ENCODE measurements at places on chromosomes 1 and 21.

- no peak for DNase-seq
These were observed 84.0 kb downstream of the MAN1C1 start for GRCh38 chr1:25700626-25701025.

GRCh38 chr1:52877554-52877953 lies 35.0 kb downstream of the ZYG11A start:
- no peak for DNase-seq

GRCh38 chr1:38741341-38741740 lies 118.2 kb downstream of the RRAGC start:
- DNase-seq: no peak

- no peak for DNase-seq
These were observed 226.0 kb upstream of the C1orf87 start for GRCh38 chr1:60299581-60299980.

GRCh38 chr1:248699099-248699498 lies 3.5 kb downstream of the OR14I1 start:
- DNase-seq: no peak

GRCh38 chr1:59705466-59706302 lies 109.1 kb upstream of the HOOK1 start:
- DNase-seq: no peak

GRCh38 chr21:28928578-28929420 lies 63.9 kb downstream of the LTN1 start:
- no peak for DNase-seq

- DNase-seq: no peak
These were observed 14.7 kb upstream of the CFAP126 start for GRCh38 chr1:161382214-161383019.

GRCh38 chr1:10796029-10796944 lies at the start of gene CASZ1:
Gene CASZ1 (minus strand): TSS chr1:10796646. CDS start chr1:10693889, 102,757 bp downstream.
- DNase-seq: no peak

DNA sequence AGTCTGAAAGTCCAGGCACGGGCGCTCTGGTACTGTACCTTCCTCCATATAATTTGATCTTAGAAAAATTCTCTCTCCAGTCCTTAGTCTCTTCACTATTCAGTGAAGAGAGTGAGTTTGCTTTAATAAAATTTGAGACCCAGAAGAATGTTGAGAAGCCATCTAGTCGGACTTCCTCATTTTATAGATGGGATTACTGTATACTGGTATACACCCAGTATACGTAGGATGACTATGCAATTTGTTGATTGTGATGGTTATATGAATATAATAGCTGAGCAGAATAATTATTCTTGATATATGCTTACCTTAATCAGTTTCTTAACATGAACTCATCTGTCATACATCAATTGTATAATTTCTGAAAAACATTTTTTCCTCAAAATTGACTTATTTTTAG lies 328.0 kb upstream of the B3GALT2 start:
- no peak for DNase-seq

DNA sequence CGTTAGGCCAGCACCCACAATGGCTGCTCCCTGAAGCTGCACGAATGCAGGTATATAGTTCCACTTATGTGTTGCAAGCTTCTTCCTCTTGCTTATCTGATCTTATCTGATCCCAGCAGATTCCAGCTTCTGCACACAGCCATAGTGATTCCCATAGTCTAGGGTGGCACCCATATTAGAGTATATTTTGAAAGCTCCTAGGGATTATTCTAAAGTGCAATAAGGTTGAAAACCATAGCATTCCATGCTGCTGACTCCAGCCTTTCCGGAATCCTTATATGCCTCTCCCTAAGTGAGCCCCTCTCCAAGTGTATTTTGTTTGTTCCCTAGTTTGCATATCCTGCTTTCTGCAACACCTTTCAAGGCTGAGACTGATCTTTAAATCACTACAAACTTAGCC lies 432.0 kb downstream of the SETD4 start:
- no peak for DNase-seq

- DNase-seq: no peak
These were observed 10.7 kb upstream of the SLC2A5 start for GRCh38 chr1:9079988-9080704.

GRCh38 chr1:3460672-3461131 lies 6.2 kb downstream of the ARHGEF16 start:
- DNase-seq: no peak

GRCh38 chr1:22810378-22810777 lies 99.7 kb downstream of the EPHB2 start:
- no peak for DNase-seq

DNA sequence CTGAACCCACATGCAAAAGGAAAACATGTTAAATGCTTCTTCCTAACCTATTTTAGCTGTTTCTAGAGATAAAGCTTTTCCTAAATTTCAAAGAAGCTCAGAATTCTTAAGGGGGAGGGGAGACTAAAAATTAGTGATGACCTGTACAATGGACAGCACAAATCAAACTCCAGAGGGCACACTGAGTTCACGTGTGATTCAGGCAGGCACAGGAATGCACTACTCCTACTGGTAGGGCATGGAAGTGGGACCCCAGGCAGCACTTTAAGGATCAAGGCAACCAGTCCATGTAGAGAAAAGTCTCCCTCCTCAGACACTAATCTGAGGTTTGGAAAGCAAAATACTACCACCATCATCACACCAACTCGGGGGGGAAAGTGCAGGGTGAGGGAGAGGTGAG lies 31.3 kb upstream of the CLCA4 start:
- no peak for DNase-seq

Data from activated B cell treated with CpG ODN at 0.5 μM for 24 hours (primary cell).